Activated CD4-positive, alpha-beta T cell treated with anti-CD3 and anti-CD28 coated beads, Interleukin-2, amount 10 ng/mL, durations not matched to agents 7 days and 5 days (primary cell): ENCODE measurements at places on chromosomes 16 and 17. TPM values are rescaled to one million over a fixed set of nuclear protein-coding genes. Genes with fewer than 3 reads are reported as not detected.

The KRTAP9-4 gene
- total RNA-seq, result not detected

The HSPB9 gene
- total RNA-seq, result not detected

The SNRNP25 gene
- total RNA-seq, result 41.1 TPM

The CDRT4 gene
- total RNA-seq, result 1.5 TPM
